ENCODE measurements at places on chromosomes 7 and 10.

GRCh38 chr7:322708-323111 lies 32.7 kb downstream of the FOXL3 start:
- no peaks in the 10 kb centered on the region for H3K27me3 ChIP-seq
- H3K4me1 ChIP-seq = peaks cover 41% of the 10 kb centered on the region
- no peak for DNase-seq

DNA sequence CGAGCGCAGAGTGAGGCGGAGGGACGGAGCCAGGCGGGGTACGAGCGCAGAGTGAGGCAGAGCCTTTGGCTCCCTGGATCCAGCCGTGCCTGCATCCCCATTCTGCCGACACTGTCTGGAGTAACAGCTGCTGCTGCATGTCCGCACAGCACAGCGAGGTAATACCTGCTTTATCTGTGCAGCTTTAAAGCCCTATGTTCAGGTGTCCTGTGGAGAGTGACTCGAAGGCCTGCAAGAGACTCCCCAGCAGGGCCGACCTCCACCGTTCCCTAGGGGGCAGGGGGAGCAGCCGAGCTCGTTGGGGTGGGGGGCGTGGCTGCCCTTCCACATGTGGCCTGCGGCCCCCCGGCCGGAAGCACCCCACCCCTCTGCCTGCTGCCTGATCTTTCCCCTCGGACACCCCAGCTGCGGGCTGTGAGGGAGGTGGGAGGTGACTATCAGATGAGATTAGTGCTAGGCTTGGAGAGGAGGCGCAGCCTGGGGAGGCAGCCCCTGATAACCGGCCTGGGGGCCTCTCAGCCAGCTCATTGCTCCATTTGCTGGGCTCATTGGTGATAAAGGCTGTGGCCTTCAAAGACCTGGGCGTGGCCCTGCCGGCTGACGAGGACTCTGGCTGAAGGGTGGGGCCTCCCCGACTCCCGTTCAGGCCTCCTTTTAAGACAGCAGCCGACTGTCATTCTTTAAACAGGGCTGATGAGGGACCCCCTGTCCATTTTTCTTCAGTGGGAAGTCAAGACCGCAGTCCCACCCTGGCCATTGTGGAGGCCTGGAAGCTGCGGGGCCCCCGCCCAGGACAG lies 8.0 kb downstream of the VENTX start:
- H3K27me3 ChIP-seq = no peaks in the 10 kb centered on the region
- no peaks in the 10 kb centered on the region for H3K36me3 ChIP-seq
- H3K27ac ChIP-seq = peak overlapping the region; percentile 72
- H3K4me1 ChIP-seq = peaks cover 11% of the 10 kb centered on the region
- no peak overlapping the region for H3K4me3 ChIP-seq
- DNase-seq = peak; percentile 86

DNA sequence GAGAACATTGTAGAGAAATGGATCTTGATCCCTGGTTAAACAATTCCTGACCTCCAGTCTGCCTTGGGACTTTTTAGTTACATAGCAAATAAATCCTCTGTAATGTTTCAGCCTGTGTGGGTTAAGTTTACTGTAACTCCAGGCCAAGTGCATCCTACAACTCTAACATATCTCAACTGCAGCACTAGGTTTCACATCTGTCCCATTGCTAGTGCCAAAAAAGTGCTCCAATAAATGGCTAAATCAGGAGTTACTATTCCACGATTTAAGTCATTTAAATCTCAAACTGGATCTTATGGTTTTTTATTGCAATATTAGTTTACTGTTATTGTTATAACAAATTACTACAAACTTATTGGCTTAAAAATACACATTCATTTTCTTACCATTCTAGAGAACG lies 479.6 kb downstream of the GPAM start:
- H3K27ac ChIP-seq = no peak overlapping the region

DNA sequence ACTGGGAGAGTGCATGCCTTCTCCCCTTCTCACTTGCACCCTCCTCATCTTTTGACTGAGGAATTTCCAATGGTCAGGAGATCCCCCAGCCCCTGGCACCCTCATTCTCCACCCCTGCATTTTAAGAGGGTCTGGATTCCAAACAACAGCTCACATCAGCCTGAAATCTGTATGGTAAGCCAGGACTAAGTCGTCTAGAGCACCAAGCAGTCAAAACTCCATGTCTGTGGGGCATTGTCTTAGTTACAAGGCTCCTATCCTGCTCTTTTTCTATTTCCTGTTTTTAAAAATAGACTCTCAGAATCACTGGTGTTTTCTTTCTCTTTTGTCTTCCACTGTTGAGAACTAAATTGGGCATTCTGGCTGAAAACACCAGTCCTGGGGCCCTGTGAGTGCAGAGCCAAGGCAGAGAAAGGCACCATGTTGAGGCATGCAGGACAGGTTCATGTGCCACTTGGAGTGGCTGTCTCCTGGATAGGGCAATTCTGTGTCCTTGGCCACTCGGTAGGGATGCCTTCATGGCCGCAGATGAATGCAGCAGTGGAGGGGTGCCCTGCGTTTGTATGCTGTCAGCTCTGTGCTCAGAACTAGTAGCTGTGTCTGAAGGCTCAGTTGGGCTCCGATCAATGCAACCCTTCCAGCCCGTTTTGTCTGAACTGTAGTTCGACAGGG lies 216.6 kb upstream of the YAE1 start:
- H3K27ac ChIP-seq = no peak overlapping the region
- H3K27me3 ChIP-seq = no peaks in the 10 kb centered on the region
- H3K4me3 ChIP-seq = no peak overlapping the region
- H3K4me1 ChIP-seq = peaks cover 9% of the 10 kb centered on the region
- no peak for DNase-seq
- no peaks in the 10 kb centered on the region for H3K36me3 ChIP-seq

Data from hepatocyte (in vitro differentiated cells).